Smooth muscle cell of bladder (primary cell): ENCODE measurements at places on chromosomes 12 and 14. TPM values are rescaled to one million over a fixed set of nuclear protein-coding genes. Genes with fewer than 3 reads are reported as not detected.

Gene PUS7L
- total RNA-seq, result 16.8 and 19.4 TPM in 2 replicates

Gene EEA1
- 21.9 and 31.2 TPM in 2 replicates for total RNA-seq

Gene TAS2R31
- 2.4 and 3.7 TPM in 2 replicates for total RNA-seq

Gene KRT85
- total RNA-seq, result not detected in 2 replicates

Gene SOAT2
- 0.09 TPM in 1 of 2 replicates, not detected in the other for total RNA-seq

Gene HOXC9
- 0.28 and 0.57 TPM in 2 replicates for total RNA-seq

Gene EAPP
- 51.4 and 63.9 TPM in 2 replicates for total RNA-seq

Gene CFAP73
- not detected in 2 replicates for total RNA-seq

Gene ARHGEF40
- 16.4 and 17.3 TPM in 2 replicates for total RNA-seq

Gene LRCOL1
- 0.14 TPM in 1 of 2 replicates, not detected in the other for total RNA-seq

Gene DNAJC22
- 1.8 and 6.0 TPM in 2 replicates for total RNA-seq

Gene SOS2
- total RNA-seq, result 15.4 and 15.6 TPM in 2 replicates

Gene SLC25A47
- not detected in 2 replicates for total RNA-seq

Gene IRAK3
- total RNA-seq, result 8.1 and 12.1 TPM in 2 replicates

Gene SRP54
- 80.9 and 82.2 TPM in 2 replicates for total RNA-seq

Gene LRP1-AS
- not detected in 2 replicates for total RNA-seq

Gene DCAF5
- 11.0 and 15.5 TPM in 2 replicates for total RNA-seq

Gene SELPLG
- 0.85 and 2.0 TPM in 2 replicates for total RNA-seq

Gene CABP1
- 2.0 and 2.1 TPM in 2 replicates for total RNA-seq

Gene IGF1
- total RNA-seq, result 9.0 and 11.7 TPM in 2 replicates

Gene SNAPC1
- total RNA-seq, result 14.1 and 18.2 TPM in 2 replicates

Gene MYH6
- not detected in 2 replicates for total RNA-seq

Gene ZDHHC22
- total RNA-seq, result not detected in 2 replicates

Gene WSCD2
- total RNA-seq, result not detected in 2 replicates

Gene TAS2R42
- not detected in 2 replicates for total RNA-seq

Gene CACNA1C
- 5.0 and 10.1 TPM in 2 replicates for total RNA-seq

Gene HSPA2
- total RNA-seq, result 19.9 and 24.7 TPM in 2 replicates

Gene GLT1D1
- not detected in 2 replicates for total RNA-seq

Gene CINP
- total RNA-seq, result 43.1 and 52.9 TPM in 2 replicates

Gene TMEM30B
- 0.14 and 0.28 TPM in 2 replicates for total RNA-seq

Gene FAM90A1
- total RNA-seq, result under 0.01 and 0.09 TPM in 2 replicates

Gene PTPRQ
- 1.8 and 2.8 TPM in 2 replicates for total RNA-seq

Gene IFI27
- 14.3 and 16.4 TPM in 2 replicates for total RNA-seq

Gene FAM222A
- under 0.01 and 0.09 TPM in 2 replicates for total RNA-seq

Gene KRT79
- not detected in 2 replicates for total RNA-seq

Gene RPL10L
- total RNA-seq, result not detected in 2 replicates

Gene EXOC3L4
- 0.65 and 1.6 TPM in 2 replicates for total RNA-seq

Gene TMEM229B
- 0.57 and 1.0 TPM in 2 replicates for total RNA-seq

Gene ADAMTS20
- total RNA-seq, result under 0.01 TPM in 1 of 2 replicates, not detected in the other

Gene WNT1
- total RNA-seq, result not detected in 2 replicates

Gene CD163L1
- 0.09 and 0.28 TPM in 2 replicates for total RNA-seq

Gene ACOT6
- not detected in 2 replicates for total RNA-seq

Gene KLRB1
- under 0.01 TPM in 1 of 2 replicates, not detected in the other for total RNA-seq

Gene ALDH1L2
- 44.7 and 44.8 TPM in 2 replicates for total RNA-seq

Gene DYNC1H1
- 254 and 343 TPM in 2 replicates for total RNA-seq

Gene GPX2
- not detected in 2 replicates for total RNA-seq

Gene TSPAN11
- 0.18 and 1.1 TPM in 2 replicates for total RNA-seq

Gene FLVCR2
- total RNA-seq, result 0.71 and 0.92 TPM in 2 replicates

Gene B4GALNT1
- 0.55 and 0.85 TPM in 2 replicates for total RNA-seq

Gene OTX2
- total RNA-seq, result not detected in 2 replicates

Gene GPD1
- not detected in 2 replicates for total RNA-seq
